ENCODE measurements at places on chromosomes 2 and 18.

DNA sequence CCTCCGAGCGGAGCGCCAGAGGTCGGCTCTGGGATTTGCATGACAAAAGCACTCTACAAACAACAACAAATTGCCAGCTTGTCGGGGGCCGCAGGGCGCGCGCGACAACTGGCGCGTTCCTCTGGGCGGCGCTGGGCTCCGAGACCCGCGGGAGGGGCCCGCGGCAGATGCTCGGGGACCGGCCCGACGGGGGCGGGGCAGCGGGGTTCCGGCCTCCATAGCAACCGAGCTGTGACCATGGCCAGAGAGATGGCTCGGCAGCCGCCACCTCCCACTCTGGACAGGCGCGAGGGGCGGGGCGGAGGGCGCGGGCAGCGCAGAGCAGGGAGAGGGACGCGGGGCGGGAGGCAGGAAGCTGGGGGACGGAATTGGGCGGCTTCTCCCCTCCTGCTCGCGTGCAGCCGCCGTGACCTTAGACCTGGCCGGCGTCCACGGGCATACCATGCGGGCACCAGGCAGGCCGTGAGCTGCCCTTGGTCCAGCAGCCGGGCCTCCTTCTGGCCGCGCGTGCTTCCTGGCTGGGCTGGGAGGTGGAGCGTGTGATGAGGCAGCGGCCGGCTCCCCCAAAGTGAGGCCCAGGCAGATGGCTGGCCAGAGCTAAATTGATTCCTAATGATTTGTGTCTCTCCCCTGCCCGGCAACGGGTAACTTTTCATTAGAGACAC lies 171.5 kb downstream of the CELF4 start:
- no peak for DNase-seq

DNA sequence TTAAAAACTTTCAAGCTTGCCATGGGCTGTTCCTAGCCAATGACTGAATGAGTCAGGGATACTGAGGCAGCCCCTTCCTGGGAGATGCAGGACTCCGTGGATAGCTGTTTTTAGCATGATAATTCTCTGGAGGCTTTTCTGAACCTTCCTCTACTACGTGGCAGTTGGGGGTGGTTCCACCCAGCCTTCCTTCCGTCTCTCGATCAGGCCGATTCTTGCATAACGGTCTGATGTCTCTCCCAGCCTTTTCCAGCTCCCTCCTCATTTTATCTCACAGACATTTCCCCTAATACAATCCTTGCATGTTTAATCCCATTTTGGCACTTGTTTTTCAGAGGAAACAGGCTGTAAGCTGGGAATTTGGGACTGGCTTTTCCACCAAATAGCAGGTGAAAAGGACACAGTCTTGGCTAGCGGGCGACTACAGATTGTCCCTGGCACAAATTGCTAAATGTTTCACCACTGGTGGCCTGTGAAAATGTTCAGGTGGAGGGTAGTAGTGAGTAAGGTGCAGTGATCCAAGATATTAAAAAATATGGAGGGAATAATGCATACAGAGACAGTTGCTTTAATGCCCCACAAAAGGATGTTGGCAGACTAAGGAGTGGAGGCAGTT lies 21.0 kb upstream of the CTLA4 start:
- DNase-seq: no peak

DNA sequence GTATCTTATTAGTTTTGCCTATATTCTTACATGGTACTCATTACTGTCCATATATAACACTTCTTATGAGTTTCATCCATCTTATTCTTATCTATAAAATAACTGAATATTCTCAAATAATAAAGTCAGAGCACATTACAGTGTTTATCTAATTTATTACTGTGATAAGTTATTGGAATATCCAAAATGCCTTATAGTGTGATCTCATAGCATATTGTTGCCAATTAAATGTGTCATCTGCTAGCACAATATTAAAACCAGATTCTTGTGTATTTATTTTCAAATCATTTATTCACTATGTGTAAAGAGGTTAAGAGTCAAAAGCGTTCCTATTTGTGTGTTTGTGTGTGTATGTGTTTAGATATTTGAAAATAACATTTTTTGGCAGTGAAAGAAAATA lies 151.9 kb downstream of the WDR7 start:
- no peak for DNase-seq

GRCh38 chr18:77321823-77322805 lies 72.5 kb downstream of the GALR1 start:
- no peak for DNase-seq

DNA sequence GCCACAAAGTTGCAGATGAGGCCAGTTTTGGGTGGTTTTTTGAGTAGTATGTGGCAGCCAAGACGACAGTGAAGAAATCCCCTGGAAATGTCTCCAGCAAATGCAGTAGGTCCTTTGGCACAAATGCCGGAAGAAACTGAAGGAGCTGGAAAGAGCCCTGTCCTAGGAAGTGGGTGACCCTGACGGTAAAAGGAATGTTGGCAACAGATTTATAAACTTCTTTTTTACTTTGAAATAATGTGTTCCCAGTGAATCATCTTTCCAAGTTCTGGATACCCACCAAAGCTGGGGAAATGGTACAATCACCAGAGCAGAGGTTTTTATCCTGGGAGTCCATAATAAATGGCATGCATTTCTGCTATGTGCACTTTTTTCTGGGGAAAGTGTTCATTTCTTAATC lies 112.9 kb downstream of the CSRNP3 start:
- DNase-seq: no peak

DNA sequence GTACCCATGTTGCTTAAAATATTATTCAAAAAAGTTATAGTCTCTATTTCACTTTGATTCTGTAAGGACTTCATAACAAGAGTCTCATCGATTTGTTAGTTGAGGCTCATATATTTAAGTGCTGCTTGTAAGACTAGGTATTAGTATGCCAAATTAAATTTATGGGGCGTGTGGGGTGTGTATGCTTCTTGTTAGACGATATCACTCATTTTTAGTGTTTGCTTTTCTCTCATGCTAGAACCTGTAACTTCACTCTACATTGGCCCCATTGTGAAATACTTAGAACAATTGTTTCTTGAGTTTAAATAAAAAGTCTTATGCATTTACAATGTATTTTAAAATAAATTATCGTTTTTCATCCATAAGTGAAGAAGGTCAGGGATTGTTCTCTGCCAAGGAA lies 63.6 kb downstream of the CTNNA2 start:
- DNase-seq: no peak

- DNase-seq: no peak
Observed at GRCh38 chr2:190570871-190571270, 36.3 kb upstream of the NEMP2 start.

Data from CD4-positive, alpha-beta T cell treated with Interleukin-17A for 4 hours (primary cell).